ENCODE measurements at places on chromosomes 5 and 9. TPM values are rescaled to one million over a fixed set of nuclear protein-coding genes. Genes with fewer than 3 reads are reported as not detected.

Gene GMCL2
- total RNA-seq: not detected

- DNase-seq: no peak
Observed at GRCh38 chr5:39933061-39933460, 508.3 kb upstream of the DAB2 start.

DNA sequence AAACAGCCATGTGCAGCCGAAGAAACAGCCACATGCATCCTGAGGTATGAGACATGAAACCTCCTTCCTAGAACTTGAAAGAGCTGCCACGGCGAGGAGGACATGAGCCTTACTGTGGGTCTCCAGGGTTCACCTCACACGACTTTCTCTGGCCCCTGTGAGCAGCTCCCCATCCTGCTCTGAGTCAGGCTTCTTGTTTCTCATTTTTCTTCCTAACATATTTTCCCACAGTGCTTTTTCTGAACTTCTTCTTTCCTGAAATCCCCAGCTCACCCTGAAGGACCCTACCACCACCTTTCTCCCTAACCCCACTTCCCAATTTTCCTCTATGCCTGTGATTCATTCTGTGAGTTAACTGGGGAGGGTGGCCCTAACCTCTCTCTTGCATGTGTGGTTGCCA lies 33.7 kb upstream of the ADRB2 start:
- DNase-seq: no peak

GRCh38 chr5:128038643-128039042 lies 44.9 kb upstream of the SLC12A2 start:
- no peak for DNase-seq

Gene SLC4A9
- total RNA-seq: not detected

Data from Caki2 (cell line).